ENCODE measurements at places on chromosomes 11 and 22. TPM values are rescaled to one million over a fixed set of nuclear protein-coding genes. Genes with fewer than 3 reads are reported as not detected.

The PCNX3 gene
- 77.4 TPM for total RNA-seq

The OR52M1 gene
- not detected for total RNA-seq

GRCh38 chr11:86117712-86118063 lies 48.8 kb upstream of the PICALM start:
- peaks cover 69% of the 10 kb centered on the region for H3K4me1 ChIP-seq
- H3K36me3 ChIP-seq: peaks cover 11% of the 10 kb centered on the region
- H3K4me3 ChIP-seq: no peak overlapping the region
- no peak for DNase-seq
- no peak overlapping the region for H3K27ac ChIP-seq
- H3K27me3 ChIP-seq: no peaks in the 10 kb centered on the region

GRCh38 chr11:32131321-32131720 lies 40.4 kb downstream of the RCN1 start:
- peaks cover 31% of the 10 kb centered on the region for H3K27me3 ChIP-seq
- no peaks in the 10 kb centered on the region for H3K4me1 ChIP-seq
- H3K36me3 ChIP-seq: no peaks in the 10 kb centered on the region
- H3K27ac ChIP-seq: no peak overlapping the region
- DNase-seq: no peak
- no peak overlapping the region for H3K4me3 ChIP-seq

All from Calu3 (cell line).